Left kidney (tissue), 8 donors: ENCODE measurements at places on chromosomes 7 and 10. TPM values are rescaled to one million over a fixed set of nuclear protein-coding genes. Genes with fewer than 3 reads are reported as not detected.

NAT16 gene
- polyA plus RNA-seq, result not detected

ASIC3 gene
- 2.3 TPM for polyA plus RNA-seq

DLX6 gene
- polyA plus RNA-seq, result not detected

CHCHD3 gene
- 82.6 TPM for polyA plus RNA-seq

MYOZ1 gene
- 5.0 TPM for polyA plus RNA-seq

TMEM178B gene
- polyA plus RNA-seq, result 0.52 TPM

ITGB8 gene
- 55.7 TPM for polyA plus RNA-seq

MBL2 gene
- polyA plus RNA-seq, result not detected

RBP4 gene
- 1.00 TPM for polyA plus RNA-seq

DNA sequence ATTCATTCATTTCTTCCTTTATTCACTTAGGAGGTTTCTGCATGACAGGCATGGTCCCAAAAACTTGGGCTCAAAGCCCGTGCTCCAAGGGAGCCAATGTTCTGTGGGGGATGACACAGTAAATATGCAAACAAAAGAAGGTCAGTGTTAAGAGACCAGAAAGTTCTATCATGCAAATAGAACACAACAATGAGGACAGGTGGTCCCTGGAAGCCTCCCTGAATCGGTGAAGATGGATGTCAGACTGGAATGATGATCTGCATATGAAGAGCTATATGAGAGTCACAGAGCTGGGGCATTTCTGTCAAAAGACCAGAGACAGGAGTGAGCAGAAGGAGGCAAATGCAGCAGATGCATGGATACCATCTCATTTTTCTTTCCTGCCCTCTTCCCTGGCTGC lies 129.0 kb downstream of the ABCA13 start:
- DNase-seq, result no peak

GRCh38 chr10:70193391-70193844 lies 23.1 kb upstream of the SAR1A start:
- no peak for DNase-seq

DNA sequence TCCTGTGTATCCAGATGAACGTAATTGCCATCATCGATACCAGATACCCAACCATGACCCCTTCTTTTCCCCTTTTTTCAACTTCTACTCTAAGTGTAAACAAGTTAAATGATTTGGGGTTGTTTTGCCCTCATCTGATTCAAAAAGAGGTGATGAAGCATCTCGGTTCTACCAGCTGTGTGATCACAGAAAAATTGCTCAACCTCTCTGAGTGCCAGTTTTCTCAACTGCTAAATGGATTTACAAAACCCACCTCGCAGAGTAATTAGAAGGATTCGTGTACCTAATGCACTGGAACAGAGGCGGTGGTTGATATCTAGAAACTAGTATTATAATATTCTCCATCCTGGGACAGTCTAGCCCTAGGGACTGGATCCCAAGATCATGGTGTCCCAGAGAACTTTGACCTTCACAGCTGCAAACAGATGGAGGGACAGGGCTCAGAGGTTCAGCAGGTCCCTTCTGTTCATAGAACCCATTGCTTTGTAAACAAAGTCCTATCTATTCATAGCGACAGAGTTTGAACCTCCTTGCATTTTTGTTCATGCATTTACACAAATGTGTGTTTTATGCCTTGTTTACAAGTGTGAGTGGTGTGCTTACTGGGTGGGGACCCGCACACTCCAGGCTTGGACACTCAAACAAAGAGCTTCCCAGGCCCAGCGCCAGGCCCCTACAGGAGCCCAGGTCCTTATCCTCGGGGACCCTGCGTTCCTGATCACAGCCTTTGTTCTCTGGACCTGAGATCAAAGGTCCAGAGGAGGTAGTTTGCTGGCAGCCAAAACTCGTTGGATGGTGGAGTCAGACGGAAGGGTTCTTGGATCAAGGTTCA lies 46.4 kb downstream of the CALML3 start:
- DNase-seq, result no peak

DNA sequence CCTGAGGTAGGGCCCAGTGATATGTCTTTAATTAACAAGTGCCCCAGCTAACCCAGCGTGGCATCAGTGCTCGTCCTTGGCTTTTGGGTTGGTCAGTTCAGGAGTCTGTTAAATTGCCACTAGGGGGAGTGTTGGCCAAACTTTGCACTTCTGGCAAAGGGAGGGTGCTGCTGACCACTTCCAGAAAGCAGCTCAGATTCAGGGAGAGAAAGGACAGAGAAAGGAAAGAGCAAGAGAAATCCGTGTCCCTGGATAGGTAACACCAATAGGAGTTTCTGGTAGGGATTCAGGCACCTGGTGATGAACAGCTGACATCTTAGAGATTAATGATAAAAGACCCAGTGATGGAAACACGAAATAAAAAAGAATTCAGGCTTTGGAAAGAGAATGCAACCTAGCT lies 243.1 kb upstream of the AOAH start:
- peak; percentile 57 for DNase-seq

DNA sequence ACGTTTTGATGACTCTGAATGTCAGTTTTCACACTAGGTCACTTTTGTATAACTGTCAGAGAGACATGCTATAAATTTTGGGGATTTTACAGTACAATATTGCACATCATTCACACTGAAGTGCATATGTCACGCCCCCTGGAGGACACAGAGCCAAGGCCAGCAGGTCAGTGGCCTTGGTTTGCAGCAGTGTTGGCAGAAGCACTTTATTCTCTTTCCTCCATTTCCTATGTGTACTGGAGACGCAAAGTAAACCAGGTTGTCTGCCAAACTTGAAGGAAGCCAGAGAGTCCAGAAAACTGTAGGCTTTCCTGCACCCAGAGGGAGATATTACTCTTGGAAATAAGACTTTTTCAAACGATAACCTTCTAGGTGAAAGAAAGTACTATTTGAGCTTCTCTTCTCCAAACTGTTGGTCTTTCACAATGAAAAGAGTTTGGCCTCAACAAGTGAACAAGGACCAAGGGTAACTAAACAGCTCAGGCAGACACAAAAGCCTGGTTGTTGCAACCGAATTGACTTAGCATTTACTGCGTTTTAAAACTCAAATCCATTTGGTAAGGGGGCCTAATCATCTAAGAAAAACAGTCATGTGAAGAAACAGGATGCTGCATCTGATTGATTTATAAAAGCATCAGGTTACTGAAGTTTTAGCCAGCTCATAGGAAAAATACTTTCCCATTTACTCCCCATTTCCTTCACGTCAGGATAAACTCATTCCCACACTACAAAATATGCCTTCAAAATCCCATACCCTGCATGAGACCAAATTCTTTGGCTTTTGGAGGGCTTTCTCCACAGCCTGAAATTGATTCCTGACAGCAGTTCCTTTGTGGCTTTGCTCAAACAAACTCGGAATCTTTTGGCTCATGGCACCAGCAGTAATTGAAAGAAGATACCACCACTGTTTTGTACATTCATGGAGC lies 83.0 kb upstream of the SEC61G start:
- DNase-seq, result no peak

DNA sequence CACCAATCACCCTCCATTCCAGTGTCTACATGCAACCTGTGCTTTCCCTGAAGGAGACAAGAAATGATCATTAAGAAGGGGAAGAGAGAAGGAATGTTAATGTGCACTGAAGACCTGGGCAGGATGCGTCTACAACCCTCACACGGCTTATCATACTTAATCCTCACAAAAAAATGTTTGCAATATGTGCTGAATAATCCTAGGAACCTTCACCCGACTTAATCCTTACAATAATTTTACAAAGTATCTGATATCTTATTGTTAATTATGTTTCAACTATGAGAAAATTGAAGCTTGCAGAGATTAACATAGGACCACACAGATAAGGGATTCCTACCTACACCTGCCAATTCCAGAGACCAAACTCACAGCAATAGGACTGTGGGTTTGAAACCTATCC lies 145.1 kb upstream of the NOBOX start:
- no peak for DNase-seq

GRCh38 chr10:3408603-3409365 lies 236.2 kb upstream of the PITRM1 start:
- no peak for DNase-seq

DNA sequence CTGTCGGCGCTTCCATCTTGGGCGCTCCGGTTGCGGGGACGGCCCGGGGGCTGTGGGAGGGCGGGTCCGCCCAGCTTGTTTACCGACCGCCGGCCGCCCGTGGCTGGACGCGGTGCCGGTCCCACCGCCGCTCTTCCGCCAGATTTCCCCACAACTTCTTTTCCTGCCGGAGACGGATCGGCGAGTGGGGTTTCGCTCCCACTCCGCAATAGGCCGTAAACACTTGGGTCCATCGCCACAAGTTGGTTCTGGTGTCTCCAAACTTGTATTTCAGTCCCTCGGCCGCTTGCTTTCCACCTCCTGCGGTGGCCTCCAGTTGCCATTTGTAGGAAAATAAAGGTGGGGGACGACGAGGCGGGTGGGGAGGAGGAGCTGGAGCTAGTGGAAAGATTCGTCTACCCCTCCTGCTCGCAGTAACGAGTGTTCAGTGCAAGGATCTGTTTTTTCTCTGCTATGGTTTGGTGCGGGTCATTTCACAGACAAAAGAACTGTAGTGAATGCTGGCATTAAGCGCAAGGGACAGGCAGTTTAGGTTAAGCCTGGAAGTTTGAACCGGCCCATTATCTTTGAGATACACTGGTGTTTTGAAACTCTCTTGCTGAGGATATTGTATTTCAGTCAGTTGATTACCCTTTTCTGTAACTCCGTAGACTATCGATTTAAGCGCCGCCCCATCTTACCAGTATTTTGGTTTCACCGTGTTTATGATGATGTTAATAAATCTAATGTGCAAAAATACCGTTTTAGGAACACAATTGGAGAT lies 24.3 kb upstream of the ZRANB1 start:
- DNase-seq, result peak; percentile 68

GRCh38 chr7:49089717-49090116 lies 165.4 kb downstream of the CDC14C start:
- no peak for DNase-seq

- no peak for DNase-seq
Measured at GRCh38 chr7:36430186-36430585, 40.5 kb downstream of the ANLN start.

DNA sequence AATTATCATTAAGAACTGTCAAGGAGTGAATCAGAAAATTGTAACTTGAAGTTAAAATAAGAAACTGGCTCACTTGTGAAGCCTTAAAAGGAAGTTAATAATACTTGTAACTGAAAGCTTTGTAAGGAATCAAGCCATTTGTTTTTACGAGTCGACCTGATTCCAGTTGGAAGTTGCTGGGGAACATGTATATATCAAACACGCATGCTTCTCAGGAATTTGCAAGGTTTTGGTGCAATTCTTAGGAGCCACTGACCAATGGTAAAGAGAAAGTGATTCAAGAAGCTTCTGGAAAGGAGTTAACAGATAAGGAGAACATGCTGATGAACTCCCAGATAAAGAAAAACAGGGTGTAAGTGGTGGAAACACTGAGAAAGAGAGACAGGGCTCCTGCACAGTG lies 56.4 kb downstream of the ETV1 start:
- DNase-seq, result peak; percentile 21

DNA sequence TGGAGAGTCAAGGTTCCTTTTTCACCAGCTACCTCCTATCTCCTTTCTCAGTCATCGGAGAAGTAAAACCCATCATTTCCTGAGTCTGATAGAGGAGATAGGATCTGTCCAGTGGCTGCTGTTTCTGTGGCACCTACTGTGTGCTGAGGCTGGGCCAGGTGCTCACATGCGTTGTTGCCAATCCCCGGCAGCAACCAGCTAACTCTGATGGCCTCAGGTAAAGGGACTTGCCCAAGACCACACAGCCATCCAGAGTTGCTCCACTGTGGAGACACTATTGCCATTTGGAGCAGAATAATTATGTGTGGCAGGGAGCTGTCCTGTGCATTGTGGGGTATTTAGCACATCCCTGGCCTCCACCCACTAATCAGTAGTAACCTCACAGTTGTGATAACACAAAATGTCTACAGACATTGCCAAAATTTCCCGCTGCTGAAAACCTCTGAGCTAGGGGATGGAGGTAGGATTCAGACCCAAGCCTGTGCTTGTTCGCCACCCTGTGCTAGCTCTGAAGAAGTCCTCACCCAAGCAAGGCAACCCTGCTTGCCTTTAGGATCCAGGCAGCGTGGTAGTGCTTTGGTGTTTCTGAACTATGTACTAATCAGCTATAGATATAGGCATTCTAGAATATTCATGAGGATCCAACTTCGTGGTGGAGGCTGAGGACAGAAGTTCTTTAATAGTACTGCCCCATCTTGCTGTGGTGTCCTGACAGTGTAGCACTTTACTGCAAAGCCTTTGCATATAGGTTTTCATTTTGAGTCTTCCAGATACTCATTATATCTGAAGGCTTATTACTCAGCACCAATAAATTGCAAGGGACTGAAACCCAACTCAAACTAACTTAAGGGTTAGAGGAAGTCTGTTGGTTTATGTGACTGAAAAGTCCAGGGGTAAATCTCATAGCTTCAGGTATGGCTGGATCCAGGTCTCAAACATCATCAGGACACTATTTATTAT lies 164.6 kb downstream of the GRK5 start:
- no peak for DNase-seq

DNA sequence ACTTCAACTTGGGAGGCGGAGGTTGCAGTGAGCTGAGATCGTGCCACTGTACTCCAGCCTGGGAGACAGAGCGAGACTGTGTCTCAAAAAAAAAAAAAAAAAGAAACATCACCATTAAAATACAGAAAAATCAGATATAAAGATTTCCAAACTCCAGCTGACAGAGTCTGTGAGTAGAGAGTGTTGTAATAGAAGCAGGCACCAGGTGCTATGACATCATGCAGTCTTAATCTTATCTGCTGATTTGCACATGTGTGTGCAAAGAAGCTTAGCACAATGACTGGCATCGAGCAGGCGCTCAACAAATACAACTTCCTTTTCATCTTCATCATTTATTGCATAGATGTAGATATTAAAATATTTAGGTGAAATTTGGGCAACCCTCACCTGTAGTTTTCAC lies 92.2 kb downstream of the PRKCQ start:
- DNase-seq, result no peak

DNA sequence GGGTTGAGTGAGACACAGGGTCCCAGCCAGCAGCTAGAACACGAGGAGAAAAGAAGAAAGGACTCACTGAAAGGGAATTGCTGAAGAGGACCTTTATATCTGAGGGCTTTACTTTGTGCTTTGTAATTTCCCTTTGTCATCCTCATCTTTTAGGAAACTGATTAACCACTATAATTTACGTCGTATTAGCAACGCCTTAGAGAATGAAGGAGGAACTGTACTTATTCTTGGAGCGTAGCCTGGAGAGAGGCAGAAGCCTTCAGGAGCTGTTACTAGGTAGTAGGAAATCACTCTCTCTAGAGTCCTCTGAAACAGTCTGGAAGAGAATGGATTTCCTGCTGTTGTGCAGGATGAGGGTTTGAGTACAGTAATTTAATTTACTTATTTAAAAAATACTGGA lies 101.0 kb upstream of the STEAP1B start:
- DNase-seq, result no peak

DNA sequence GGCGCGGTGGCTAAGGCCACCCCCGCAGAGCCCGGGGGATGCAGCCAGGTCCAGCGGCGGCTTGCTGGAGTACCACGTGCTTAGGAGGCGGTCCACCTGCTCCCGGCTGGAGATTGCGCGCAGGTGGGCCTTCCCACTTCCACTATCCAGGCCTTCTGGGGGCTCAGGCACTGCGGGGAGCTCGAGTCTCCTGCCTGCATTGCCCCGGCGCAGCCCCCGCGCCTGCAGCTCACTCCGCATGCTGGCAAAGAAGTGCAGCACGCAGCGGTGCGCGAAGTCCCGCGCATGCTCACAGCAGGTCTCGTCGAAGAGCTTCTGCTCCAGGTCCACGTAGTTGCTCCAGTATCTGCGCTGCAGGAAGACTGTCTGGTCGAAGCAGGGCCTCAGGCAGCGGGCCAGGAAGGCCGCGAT lies 5.8 kb downstream of the CALHM3 start:
- DNase-seq, result no peak
